ENCODE measurements at places on chromosomes 1 and 21.
A peak's percentile ranks its signal among the peaks of the same experiment; 100 is the strongest.

DNA sequence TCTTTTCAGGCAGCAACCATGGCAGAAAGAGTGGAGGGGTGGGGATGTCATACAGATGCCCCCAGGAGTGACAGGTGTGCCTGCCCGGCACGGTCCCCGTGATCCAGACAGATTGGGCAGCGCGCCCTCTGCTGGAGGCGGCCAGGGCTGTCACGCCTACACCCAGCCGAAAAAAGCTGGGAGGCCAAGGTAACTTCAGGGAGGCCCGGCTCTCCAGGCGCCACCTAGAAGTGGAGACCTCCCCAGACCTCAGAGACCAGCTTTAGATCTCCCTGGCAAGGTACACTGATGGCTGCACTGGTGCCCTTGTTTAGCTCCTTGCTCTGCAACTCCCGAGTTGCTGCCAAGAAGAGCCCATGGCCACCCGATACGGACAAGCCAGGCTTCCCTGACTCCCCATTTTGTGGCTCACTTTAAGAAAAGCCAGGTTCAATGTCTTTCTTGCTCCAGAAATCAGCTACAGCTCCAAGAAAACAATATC is 6.6 kb downstream of the GOLT1A start:
- DNase-seq = peak; percentile 55

GRCh38 chr21:36700971-36701755 is 2.2 kb downstream of the SIM2 start:
- DNase-seq = no peak

DNA sequence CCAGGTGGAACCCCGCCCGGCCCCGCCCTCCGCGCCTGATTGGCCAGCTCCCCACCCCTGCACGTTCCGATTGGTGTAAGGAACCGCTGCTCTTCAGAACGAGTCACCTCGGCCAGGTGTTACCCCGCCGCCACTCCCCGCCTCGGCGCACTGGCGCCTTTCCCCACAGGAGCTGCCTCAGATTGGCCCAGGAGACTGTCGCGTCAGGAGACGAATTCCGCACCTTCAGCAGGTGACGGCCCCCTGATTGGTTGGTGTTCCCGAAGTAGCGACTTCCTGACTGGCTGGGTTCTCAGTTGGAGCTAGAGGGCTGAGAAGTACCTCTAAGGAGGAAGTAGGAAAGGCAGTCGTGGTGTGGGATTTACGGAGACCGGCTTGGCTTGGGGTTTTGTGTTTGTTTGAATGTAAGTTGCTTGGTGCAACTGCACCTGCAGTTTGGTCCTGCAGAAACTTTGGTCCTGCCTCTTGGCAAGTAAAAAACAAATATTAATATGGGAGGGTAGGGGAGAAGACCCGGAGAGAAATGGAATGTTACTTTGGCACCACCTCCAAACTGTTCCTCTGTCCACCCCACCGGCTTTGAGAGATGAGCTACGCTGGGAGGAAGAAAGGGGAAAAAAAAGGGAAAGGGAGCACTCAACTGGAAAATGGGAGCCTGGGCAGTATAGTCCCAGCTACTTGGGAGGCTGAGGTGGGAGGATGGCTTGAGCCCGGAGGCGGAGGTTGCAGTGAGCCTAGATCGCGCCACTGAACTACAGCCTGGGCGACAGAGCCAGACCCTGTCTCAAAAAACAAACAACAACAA is 415 bp upstream of the F11R start:
- DNase-seq = peak; percentile 79

GRCh38 chr1:100631015-100631551 is 88.5 kb upstream of the VCAM1 start:
- no peak for DNase-seq

DNA sequence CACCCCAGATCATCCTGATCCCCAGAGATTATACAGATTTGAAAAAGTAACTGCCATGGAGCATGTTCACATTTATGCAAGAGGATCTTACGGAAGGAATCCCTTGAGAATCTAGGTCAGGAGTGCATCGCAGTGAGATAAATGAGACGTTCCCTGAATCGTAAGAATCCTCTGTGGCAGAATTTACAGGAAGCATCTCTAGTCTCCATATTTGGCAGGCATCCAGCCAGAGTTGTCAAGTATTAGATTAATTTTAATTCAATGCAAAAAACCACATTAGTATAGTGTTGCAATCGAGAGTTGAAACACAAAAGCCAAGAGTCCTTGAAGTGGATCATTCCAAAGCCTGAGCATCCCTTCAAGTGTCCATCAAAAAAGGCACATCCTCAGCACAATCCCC is 100.8 kb downstream of the RRAGC start:
- DNase-seq = no peak

DNA sequence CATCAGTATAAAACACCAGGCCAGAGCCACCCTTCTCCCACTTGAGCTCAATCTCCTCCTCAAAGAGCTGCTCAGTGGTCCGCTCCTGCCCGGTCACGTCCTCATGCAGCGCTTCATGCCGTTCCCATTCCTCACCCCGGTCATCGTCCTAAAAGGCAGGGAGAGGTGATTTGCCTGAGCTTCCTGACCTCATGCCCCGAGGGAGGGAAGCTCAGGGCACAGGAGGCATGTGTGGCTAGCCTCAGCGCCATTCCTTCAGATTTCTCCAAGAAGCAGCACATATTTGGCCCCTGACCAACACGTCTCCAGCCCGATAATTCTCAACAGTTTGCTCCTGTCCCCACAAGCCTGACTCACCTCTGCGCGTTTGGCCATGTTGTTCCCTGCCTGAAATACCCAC is 4.2 kb upstream of the GPN2 start:
- DNase-seq = no peak

DNA sequence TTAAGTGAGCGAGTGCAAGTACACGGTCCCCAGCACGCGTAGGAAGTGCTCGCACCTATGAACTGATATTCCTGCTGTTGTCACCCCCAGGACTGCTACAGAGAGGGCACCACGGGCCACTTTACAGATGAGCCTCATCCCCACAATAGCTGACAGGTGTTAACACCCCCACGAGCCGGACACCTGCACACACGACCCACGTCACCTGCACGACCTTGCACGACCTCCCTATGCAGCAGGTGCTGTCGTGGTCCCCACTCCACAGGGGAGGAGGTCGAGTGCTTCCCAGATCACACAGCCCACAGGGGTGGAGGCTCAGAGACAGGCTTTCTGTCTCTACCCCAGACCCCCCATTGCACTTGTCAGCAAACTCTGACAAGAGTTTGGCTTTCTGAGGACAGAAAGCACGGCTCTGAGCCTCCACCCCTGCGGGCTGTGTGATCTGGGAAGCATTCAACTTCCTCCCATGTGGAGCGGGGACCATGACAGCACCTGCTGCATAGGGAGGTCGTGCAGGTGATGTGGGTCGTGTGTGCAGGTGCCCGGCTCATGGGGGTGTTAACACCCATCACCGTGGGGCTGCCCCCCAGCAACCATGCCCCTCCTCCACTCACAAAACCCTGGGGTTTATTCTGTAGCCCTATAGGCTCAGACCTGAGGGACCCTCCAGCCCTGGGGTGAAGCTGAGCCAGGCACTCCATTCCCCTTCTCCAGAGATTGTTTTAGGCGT is 80.8 kb downstream of the MATN1 start:
- no peak for DNase-seq

- no peak for DNase-seq
Measured at GRCh38 chr1:206695733-206696132, 11.0 kb downstream of the MAPKAPK2 start.

- DNase-seq = no peak
Measured at GRCh38 chr1:150927624-150928023, 1.5 kb downstream of the SETDB1 start.

DNA sequence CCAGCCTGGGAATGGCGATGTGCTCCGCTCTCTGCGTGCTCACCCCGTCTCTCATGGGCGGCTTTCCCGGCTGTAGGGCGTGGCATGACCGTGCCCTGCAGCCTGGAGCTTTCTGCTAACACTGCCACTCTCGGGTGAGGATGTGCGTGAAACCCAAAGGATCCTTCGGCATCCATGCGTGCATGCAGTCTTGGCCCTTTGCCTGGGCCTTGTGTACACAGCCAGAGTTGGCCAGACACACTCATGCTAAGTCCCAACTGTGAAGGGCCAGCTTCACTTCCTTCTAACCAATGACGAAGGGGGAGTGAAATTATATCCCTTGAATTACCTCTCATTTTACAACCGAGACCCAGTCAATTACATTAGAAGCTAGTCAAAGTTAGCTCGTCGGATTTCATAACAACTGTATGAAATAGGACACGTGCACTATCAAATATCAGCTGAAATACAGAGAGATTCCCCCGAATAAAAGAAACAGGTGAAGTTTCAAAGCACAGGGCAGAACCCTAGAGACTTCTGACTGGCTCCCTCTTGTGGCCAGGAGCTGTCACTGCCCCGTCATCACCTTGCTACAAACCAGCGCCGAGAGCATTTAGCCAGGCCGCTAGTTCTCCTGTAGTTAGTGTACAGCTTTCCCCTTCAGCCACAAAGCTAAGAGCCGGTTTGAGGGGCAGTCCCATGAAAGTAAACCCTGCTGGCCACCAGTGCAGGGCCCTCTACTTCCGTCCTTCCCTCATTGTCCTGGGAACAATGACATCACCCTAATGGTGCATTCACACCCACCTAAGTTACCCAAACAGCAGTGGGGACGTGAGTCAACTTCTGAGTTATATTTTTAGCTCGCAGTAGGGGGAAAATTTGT is 63.4 kb upstream of the COA6 start:
- DNase-seq = peak; percentile 29

- DNase-seq = no peak
Measured at GRCh38 chr1:20612221-20612746, 21.0 kb upstream of the PINK1 start.

GRCh38 chr1:160706526-160707235 is 4.9 kb downstream of the CD48 start:
- no peak for DNase-seq

- DNase-seq = no peak
Measured at GRCh38 chr1:236343246-236343870, 50.7 kb upstream of the EDARADD start.

GRCh38 chr1:223242971-223243370 is 99.9 kb upstream of the TLR5 start:
- no peak for DNase-seq

- no peak for DNase-seq
Measured at GRCh38 chr21:42006765-42007164, 3.4 kb downstream of the ZBTB21 start.

DNA sequence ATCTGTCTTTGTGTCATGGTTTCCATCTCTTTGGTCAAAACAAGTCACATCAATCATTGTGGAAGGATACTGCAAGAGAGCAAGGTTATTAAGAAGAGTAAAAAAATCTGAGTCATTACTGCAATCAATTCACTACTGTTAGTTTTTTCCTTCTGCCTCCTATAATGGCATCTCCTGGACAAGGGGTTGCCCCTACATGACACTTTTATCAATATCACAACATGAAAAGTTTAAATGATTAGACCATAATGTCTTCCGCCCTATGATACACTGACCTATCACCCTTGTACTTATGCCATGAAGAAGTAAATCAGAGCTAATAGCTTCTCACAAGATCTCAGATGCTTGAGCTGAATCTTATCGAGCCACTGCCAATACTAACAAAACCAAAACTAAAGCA is 223.9 kb downstream of the KCNK2 start:
- no peak for DNase-seq

DNA sequence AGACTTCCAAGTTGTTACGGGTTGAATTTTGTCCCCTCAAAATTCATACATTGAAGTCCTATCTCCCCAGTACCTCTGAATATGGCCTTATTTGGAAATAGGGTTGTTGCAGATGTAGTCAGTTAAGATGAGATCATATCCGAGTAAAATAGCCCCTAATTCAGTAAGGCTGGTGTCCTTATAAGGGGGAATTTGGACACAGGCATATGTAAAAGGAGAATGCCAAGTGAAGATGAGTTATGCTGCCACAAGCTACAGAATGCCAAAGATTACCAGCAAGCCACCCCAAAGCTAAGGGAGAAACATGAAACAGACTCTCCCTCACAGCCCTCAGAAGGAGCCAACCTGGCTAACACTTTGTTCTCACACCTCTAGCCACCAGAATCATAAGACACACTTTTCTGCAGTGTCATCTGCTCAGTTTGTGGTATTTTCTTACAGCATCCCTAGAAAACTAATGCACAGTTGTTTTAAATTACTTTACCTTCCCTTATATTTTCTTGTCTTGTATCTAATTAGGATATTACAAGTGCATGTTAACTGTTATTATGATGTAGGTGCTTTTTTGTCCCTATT is 43.3 kb upstream of the PRDX6 start:
- DNase-seq = no peak

- DNase-seq = no peak
Measured at GRCh38 chr1:50350421-50350820, 72.8 kb downstream of the DMRTA2 start.

- DNase-seq = no peak
Measured at GRCh38 chr1:182588500-182589396, at the start of gene RNASEL. Gene RNASEL, minus strand, starts transcription at chr1:182589256. Its CDS starts 2,450 bp downstream, at chr1:182586806.

DNA sequence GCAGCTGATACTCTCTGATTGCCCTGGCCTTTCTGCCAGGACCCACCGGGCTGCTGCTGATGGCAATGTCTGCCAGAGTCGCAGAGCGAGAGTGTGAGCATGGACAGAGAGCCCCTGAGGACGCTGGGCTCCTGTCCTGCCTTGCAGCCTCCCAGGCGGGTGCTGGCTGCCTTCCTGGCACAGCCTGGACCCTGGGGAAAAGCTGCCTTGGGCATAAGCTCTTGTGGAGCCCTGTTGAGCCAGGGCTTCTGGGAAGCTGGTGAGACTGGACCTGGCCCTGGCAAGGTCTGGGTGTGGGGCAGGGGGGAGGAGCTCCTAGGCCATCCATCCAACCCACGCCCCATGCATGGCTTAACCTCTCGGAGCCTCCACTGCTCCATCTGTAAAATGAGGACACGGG is 105.8 kb upstream of the WNT4 start:
- no peak for DNase-seq

GRCh38 chr1:9444532-9444931 is 94.7 kb upstream of the SLC25A33 start:
- no peak for DNase-seq

GRCh38 chr1:230701895-230702768 is 11.8 kb downstream of the AGT start:
- DNase-seq = no peak

GRCh38 chr1:160550572-160551034 is 27.5 kb upstream of the SLAMF6 start:
- DNase-seq = peak; percentile 43

DNA sequence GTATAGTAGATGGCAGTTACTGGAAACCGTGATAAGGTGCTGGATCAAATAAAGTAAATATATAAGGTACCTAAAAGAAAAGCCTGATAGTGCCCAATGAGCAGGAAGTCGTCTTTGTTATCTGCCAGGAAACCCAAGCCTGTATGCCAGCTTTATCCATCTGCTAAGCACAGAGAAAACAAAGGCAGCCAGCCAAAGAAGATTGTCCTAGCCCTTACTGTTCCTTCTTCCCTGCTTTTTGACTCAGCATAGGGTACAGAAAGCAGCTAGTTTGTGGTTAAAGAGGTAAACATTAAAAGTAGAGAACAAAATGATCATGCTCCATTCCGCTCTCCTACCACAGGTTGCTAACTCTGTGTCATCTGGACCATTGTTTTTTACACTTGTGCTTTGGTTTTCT is 10.1 kb downstream of the KRTAP22-2 start:
- no peak for DNase-seq

DNA sequence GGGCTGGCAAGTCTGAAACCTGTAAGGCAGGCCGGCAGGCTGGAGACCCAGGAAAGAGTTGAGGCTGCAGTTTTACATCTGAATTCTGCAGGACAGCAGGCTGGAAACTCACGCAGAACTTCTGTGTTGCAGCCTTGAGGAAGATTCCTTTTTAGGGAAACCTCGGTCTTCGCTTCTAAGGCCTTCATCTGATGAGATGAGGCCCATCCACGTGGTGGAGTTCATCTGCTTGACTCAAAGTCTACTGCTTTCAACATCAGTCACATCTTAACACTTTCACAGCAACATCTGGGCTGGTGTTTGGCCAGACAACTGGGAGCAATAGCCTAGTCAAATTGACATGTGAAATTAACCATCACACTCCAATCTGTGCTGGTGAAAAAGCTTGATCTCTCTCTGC is 57.1 kb downstream of the EVA1C start:
- no peak for DNase-seq

All from stimulated activated CD8-positive, alpha-beta memory T cell treated with anti-CD3 and anti-CD28 coated beads, Interleukin-2, amount 100 ng/mL, for 1 hour (primary cell).